ENCODE measurements at places on chromosomes 3 and 15.

DNA sequence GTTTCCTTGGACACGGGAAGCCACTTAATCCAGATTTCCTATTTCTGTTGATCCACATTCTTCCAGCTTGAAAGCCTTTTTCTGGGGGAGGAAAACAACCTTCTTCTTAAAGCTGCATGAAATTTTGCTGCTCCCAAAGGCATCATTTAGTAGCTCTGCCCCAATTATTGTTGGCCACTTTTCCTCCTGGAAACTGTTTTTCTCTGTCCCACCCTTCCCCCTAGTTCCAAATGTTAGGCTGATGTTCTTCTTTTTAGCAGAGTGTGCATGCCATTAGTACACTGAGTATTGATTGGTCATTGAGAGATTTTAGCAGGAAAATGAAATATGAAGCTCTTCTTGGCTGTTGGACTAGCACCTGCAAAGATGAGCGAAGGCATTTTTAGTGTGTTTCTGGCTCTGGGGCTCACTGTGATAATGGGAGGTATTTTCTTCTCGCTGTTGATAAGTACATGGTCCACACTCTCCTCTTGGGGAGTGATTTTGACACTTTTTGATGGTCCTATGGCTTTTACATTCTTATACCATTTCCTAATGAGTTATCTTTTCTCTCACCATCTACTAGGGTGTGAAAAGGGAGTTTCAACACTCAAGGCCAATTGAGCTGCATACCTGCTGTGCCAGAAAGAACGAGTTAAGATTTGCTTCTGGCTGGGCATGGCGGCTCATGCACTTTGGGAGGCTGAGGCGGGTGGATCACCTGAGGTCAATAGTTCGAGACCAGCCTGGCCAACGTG is 200.5 kb downstream of the PTPRG start:
- H3K27me3 ChIP-seq = no peaks in the 10 kb centered on the region
- no peak overlapping the region for H3K27ac ChIP-seq
- no peak overlapping the region for H3K4me3 ChIP-seq
- no peak for DNase-seq

DNA sequence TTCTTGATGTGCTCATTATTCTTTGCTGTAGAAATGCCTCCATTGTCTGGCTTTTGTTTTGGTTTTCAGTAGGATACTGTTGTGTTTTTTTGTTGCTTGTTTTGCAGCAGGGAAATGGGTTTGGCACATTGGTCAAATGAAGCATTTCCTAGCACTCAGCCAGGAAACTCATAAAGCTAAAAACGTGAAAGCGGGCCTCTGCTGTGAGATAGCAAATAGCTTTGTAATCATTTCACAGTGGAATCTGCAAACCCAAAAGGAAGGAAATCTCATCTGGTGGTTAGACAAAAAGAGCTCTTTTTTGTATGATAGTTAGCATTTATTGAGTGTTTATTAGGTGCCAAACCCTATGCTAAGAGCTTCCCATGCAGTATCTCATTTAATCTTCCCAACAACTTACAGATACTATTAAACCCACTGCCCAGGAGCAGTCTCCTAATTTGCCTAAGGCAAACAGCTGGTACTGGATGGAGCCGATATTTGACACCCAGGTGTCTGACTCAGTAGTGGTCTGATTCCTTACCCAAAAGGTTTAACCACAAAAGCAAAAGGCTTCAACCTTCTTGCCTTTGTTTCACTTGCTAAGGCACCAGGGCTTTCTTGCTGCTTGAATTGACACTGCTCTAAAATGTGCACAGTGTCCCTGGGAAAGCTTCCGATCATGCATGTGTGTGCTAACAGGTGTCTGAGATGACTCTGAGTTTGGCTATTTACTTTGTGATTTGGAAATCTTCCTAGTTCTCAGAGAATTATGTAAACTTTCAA is 527.9 kb upstream of the MDFIC2 start:
- no peaks in the 10 kb centered on the region for H3K27me3 ChIP-seq
- H3K27ac ChIP-seq = peak overlapping the region; percentile 70
- H3K4me3 ChIP-seq = no peak overlapping the region
- H3K36me3 ChIP-seq = no peaks in the 10 kb centered on the region

DNA sequence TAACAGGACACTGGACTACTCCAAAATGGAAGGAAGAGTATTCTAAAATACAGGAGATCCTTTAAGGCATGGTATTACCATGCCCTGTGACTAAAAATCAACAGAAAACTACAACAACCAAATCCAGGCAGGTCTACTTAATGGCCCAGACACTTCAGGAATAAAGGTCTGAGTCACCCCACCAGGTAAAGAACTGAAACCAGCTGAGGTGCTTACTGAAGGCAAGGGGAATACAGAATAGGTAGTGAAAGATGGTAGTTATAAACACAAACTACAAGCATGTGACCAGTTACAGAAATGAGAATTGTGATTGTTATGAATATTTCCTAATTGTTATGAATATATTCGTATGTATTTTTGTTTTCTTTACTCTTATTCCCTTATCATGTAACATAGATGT is 13.4 kb downstream of the IFT57 start:
- no peaks in the 10 kb centered on the region for H3K4me1 ChIP-seq
- H3K36me3 ChIP-seq = no peaks in the 10 kb centered on the region
- H3K4me3 ChIP-seq = no peak overlapping the region
- H3K27ac ChIP-seq = no peak overlapping the region

DNA sequence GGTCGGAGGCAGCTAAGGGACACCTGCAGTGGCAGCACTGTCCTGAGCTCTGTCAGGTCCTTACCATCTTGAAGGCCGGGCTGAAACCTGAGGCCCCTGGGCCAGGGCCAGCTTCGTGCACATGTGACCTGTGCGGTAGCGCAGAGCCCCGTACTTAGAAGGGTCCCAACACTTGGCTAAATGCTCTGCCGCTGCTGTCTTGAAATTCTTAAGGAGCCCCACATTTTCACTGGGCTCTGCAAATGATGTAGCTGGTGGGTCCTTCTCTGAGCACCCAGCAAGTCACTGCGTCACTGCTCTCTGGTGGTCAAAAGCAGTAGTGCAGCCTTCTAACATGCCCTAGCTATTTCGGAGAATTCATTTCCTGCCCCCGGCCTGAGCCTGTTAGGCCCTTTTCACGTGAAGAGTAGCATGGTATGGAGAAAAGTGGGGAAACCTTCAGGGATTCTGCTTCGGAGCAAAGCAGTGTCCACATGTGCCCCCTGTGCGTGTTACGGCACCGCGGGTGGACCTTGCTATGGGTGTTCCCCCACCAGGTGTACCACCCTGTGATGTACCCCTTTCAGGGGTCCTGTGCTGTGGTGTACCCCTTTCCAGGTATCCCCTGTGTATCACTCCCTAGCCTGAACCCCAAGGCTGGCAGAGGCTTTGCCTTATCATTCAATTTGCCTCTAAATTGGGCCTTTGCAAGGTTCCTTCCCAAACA is 79.7 kb downstream of the TMEM266 start:
- DNase-seq = peak; percentile 90
- H3K4me3 ChIP-seq = peak overlapping the region; percentile 13
- H3K36me3 ChIP-seq = peaks cover 15% of the 10 kb centered on the region
- peaks cover 24% of the 10 kb centered on the region for H3K4me1 ChIP-seq

- H3K4me3 ChIP-seq = no peak overlapping the region
- no peaks in the 10 kb centered on the region for H3K36me3 ChIP-seq
Observed at GRCh38 chr15:88776646-88777045, 26.6 kb upstream of the ACAN start.

- H3K4me1 ChIP-seq = 0 out of 2 replicates have a peak, but pooled peaks cover 2% of the 10 kb centered on the region
- no peak overlapping the region for H3K27ac ChIP-seq
- no peaks in the 10 kb centered on the region for H3K27me3 ChIP-seq
- peaks cover 7% of the 10 kb centered on the region for H3K36me3 ChIP-seq
- no peak overlapping the region for H3K4me3 ChIP-seq
- DNase-seq = no peak
Observed at GRCh38 chr15:58761010-58761388, 10.1 kb upstream of the MINDY2 start.

- peaks cover 5% of the 10 kb centered on the region for H3K36me3 ChIP-seq
- no peak for DNase-seq
- H3K27me3 ChIP-seq = peaks cover 2% of the 10 kb centered on the region
- H3K4me3 ChIP-seq = no peak overlapping the region
- no peak overlapping the region for H3K27ac ChIP-seq
Observed at GRCh38 chr3:9627901-9628633, 21.2 kb upstream of the MTMR14 start.

- DNase-seq = peak; percentile 89
- H3K27ac ChIP-seq = no peak within 1 kb of the TSS
- H3K36me3 ChIP-seq = peaks cover 7% of the 10 kb centered on the region
- peaks cover 14% of the 10 kb centered on the region for H3K4me1 ChIP-seq
- peaks cover 61% of the 10 kb centered on the region for H3K27me3 ChIP-seq
Observed at GRCh38 chr3:50345586-50346234, at the start of gene ZMYND10. TSS of gene ZMYND10 (minus strand) at chr3:50345732. CDS start at chr3:50345579, 153 bp downstream.

DNA sequence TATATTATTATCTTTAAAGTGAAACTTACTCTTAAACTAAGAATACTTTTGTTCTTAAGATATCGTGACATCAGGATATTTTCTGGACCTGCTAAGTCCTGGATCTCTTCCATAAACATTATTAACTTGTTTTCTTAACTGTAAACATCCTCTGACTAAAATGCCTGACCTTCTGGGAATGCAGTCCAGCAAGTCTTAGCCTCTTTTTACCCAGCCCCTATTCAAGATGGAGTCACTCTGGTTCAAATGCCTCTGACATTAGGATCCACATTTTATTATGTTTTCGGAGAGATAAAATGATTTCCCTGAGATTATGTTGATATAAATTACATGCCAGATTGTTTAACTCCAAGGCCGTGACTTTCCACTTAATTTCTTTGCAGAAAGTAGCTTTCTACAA is 37.6 kb downstream of the OSTN start:
- no peak overlapping the region for H3K27ac ChIP-seq
- H3K36me3 ChIP-seq = no peaks in the 10 kb centered on the region
- no peak overlapping the region for H3K4me3 ChIP-seq
- DNase-seq = no peak
- no peaks in the 10 kb centered on the region for H3K27me3 ChIP-seq
- peaks cover 74% of the 10 kb centered on the region for H3K4me1 ChIP-seq

DNA sequence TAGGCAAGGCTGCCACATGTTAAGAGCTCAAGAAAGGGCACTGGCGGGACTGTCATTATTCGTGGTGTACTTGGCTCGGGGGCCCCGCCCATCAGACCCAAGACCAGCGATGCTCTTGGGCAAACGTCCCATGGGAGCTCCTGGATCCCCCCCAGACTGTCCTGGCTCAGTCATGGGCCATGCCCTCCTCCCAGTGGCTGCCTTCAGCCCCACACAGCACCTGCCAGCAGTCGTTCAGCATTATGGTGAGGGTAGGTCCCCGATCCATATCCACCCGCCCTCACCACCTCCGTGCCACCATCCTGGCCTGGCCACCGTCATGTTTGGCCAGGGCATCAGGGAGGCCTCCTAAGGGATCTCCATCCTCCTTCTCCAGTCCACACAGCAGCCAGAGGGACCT is 51.4 kb upstream of the IQSEC1 start:
- H3K27me3 ChIP-seq = no peaks in the 10 kb centered on the region
- H3K4me1 ChIP-seq = peaks cover 4% of the 10 kb centered on the region
- H3K27ac ChIP-seq = no peak overlapping the region
- DNase-seq = peak; percentile 6
- no peak overlapping the region for H3K4me3 ChIP-seq
- H3K36me3 ChIP-seq = no peaks in the 10 kb centered on the region

- no peak for DNase-seq
- H3K4me1 ChIP-seq = peaks cover 19% of the 10 kb centered on the region
- H3K4me3 ChIP-seq = no peak overlapping the region
- H3K27ac ChIP-seq = no peak overlapping the region
- peaks cover 20% of the 10 kb centered on the region for H3K36me3 ChIP-seq
- peaks cover 6% of the 10 kb centered on the region for H3K27me3 ChIP-seq
Observed at GRCh38 chr3:23911397-23911796, 5.4 kb downstream of the NKIRAS1 start.

GRCh38 chr3:72284471-72284870 is 499.5 kb upstream of the PROK2 start:
- no peaks in the 10 kb centered on the region for H3K36me3 ChIP-seq
- no peak overlapping the region for H3K27ac ChIP-seq
- no peaks in the 10 kb centered on the region for H3K27me3 ChIP-seq
- DNase-seq = no peak

- H3K27ac ChIP-seq = no peak overlapping the region
- H3K4me3 ChIP-seq = no peak overlapping the region
- no peaks in the 10 kb centered on the region for H3K4me1 ChIP-seq
- peaks cover 13% of the 10 kb centered on the region for H3K36me3 ChIP-seq
- DNase-seq = no peak
Observed at GRCh38 chr3:122784436-122784835, 9.2 kb downstream of the HSPBAP1 start.

DNA sequence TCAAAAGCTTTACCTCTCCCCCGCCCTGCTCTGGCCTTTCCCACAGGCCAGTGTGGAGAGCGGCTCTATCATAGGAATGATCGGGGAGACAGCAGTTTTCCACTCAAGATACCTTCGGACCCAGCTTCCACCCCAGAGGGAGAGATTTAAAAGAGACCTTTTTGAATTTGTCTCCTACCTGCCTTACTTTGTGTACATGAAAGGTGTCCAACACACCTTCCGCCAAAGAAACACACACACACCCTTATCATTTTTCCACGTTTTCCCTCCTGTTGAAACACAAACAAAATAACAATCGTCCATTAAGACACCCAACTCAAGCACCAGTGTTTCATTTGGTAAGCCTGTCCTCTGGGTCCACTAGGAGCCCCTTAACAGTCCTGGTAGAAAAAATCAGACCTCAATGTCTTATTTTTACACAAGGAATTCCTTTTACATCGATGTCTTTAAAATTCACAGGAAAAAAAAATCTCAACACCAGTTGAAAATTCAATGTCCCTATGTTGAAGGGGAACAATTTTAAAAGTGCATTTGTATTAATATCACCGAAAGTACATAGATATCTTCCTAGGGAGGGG is 4.0 kb downstream of the HES1 start:
- DNase-seq = no peak
- H3K27ac ChIP-seq = peak overlapping the region; percentile 95
- H3K36me3 ChIP-seq = peaks cover 21% of the 10 kb centered on the region
- peak overlapping the region; percentile 49 for H3K4me3 ChIP-seq
- peaks cover 40% of the 10 kb centered on the region for H3K4me1 ChIP-seq

- DNase-seq = no peak
- H3K4me3 ChIP-seq = peak overlapping the region; percentile 97
- no peaks in the 10 kb centered on the region for H3K27me3 ChIP-seq
- peak overlapping the region; percentile 75 for H3K27ac ChIP-seq
Observed at GRCh38 chr15:48332642-48333034, 1.4 kb downstream of the DUT start.

DNA sequence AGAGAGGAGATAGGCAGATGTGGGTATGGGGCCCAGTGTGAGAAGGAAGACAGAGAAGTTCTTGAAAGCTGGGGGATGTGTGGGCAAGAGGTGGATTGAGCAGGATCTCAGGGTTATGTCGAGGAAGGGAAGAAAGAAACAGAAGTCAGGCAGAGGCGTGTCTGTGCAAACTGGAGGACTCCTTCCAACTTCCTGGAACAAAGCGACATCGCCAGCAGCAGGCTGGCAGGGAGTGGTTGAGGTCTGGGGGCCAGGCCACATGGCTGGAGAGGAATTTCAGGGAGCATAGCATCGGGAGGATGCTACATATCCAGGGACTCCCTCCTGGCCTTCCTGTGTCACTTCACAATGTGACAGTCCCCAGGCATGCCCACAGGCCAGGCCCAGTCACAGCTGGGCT is 42.9 kb upstream of the MYZAP start:
- H3K4me1 ChIP-seq = peaks cover 23% of the 10 kb centered on the region
- H3K27me3 ChIP-seq = no peaks in the 10 kb centered on the region
- no peak overlapping the region for H3K4me3 ChIP-seq
- H3K36me3 ChIP-seq = peaks cover 68% of the 10 kb centered on the region

All from WTC11 (cell line).